ENCODE measurements at places on chromosomes 1 and 21. TPM values are rescaled to one million over a fixed set of nuclear protein-coding genes. Genes with fewer than 3 reads are reported as not detected.

The KRTAP13-2 gene
- total RNA-seq, result not detected

The SPRR2E gene
- not detected for total RNA-seq

The GTF2B gene
- 32.3 TPM for total RNA-seq

The LRRC7 gene
- total RNA-seq, result not detected

The NT5C1A gene
- not detected for total RNA-seq

The SIM2 gene
- 10.6 TPM for total RNA-seq

The FAF1 gene
- 38.0 TPM for total RNA-seq

The FAM43B gene
- 5.3 TPM for total RNA-seq

The NOS1AP gene
- 0.43 TPM for total RNA-seq

The VWA5B1 gene
- not detected for total RNA-seq

The NCMAP gene
- 0.03 TPM for total RNA-seq

The LDLRAD2 gene
- total RNA-seq, result 0.12 TPM

The S100A1 gene
- 0.86 TPM for total RNA-seq

The AADACL4 gene
- not detected for total RNA-seq

The C1orf226 gene
- total RNA-seq, result 0.90 TPM

The PTPN22 gene
- total RNA-seq, result not detected

The NR5A2 gene
- 8.4 TPM for total RNA-seq

The HPCA gene
- 0.45 TPM for total RNA-seq

The CELA2B gene
- total RNA-seq, result not detected

The TNFRSF4 gene
- total RNA-seq, result 0.13 TPM

The MYCL gene
- 1.3 TPM for total RNA-seq

The RNF186 gene
- total RNA-seq, result not detected

The HEATR1 gene
- 27.3 TPM for total RNA-seq

The RAB7B gene
- total RNA-seq, result 2.0 TPM

The DMRTA2 gene
- 0.13 TPM for total RNA-seq

The AADACL3 gene
- total RNA-seq, result not detected

The DNASE2B gene
- not detected for total RNA-seq

The LRRC8D gene
- 33.2 TPM for total RNA-seq

The DIO1 gene
- total RNA-seq, result not detected

The PEX11B gene
- total RNA-seq, result 19.4 TPM

The HTR6 gene
- 0.14 TPM for total RNA-seq

The S100A9 gene
- 0.65 TPM for total RNA-seq

The USP21 gene
- total RNA-seq, result 24.6 TPM

The SMIM34 gene
- total RNA-seq, result not detected

The ERMAP gene
- 3.4 TPM for total RNA-seq

The TRAF3IP3 gene
- not detected for total RNA-seq

The HHAT gene
- total RNA-seq, result 2.0 TPM

The MARK1 gene
- total RNA-seq, result 0.15 TPM
